ENCODE measurements at places on chromosomes 7 and 10.

DNA sequence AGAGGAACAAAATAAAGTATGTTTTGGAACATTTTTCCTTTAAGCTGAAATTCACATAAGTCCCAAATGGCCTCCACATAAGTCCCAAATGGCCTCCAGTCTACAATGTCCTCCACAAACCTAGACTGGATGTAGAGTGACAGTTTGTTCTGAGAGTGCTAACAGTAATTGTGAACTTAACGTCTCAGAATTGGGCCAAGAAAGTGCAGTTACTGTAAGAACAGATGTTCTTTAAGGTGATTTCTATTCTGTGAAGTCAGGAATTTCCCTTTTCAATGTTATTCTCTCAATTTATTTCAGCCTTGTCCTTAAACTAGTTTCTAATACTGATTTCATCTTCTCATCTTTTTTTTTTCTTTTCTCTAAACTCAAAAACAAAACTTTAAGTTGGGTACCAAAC, 188.7 kb upstream of the SEMA3E start:
- no peak for DNase-seq

GRCh38 chr10:57692255-57692980, 575.3 kb downstream of the IPMK start:
- DNase-seq, result no peak

- no peak for DNase-seq
Measured at GRCh38 chr7:156397249-156397648, 243.3 kb upstream of the RNF32 start.

- DNase-seq, result no peak
Measured at GRCh38 chr7:148058092-148058491, 532.5 kb upstream of the C7orf33 start.

DNA sequence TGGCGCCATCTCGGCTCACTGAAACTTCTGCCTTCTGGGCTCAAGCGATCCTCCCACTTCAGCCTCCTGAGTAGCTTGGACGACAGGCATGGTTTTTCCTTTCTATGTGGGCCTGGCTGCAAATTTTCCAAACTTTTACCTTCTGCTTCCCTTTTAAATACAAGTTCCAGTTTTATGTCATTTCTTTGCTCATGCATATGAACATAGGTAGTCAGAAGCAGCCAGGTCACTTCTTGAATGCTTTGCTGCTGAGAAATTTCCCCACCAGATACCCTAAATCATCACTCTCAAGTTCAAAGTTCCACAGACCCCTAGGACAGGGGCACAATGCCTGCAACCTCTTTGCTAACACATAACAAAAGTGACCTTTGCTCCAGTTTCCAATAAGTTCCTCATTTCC, 21.6 kb upstream of the RPEL1 start:
- peak; percentile 54 for DNase-seq

DNA sequence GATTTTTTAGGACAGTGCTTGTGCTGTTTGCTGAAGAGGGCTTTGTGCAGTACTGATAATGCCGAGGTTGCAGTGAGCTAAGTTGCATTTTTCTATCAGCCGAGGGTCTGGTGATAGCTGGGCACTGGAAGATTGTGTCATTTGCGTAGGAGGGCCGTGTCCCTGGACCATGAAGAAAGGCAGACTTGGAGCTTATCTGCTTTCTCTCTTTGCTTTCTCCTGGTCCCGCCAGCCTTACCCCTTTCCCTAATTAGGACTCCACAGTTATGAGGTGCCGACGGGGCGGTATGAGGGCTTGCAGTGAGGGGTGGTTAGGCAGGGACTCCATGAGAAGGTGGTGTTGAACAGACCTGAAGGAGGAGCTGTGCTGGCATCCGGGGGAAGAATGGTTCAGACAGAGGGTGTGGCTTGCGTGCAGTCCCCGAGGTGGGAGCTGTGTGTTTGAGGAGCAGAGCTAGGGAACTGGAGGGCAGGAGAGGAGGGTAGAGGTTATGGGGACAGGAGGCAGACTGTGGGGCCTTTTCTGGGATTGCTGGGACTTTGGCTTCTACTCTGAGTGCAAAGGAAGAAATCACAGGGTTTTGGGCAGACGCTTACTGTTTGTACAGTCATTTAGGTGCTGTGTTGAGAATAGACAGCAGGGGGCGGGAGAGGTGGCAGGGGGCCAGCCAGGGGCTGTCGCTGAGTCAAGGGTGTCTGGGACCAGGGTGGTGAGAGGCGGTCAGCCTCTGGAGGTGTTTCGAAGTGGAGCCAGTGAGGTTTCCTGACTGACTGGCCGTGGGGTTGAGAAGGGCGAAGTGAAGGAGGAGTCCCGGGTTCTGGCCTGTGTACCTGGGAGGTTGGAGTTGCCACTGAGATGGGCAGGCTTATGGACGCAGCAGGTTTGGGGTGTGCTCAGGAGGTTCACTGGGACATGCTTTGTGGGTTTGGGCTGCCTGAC, 43.4 kb downstream of the PRF1 start:
- peak; percentile 19 for DNase-seq

GRCh38 chr10:969473-970150, 18.6 kb upstream of the GTPBP4 start:
- DNase-seq, result no peak

GRCh38 chr10:112613620-112614019, 166.6 kb downstream of the VTI1A start:
- no peak for DNase-seq

- peak; percentile 43 for DNase-seq
Measured at GRCh38 chr7:70710011-70710480, 421.9 kb upstream of the GALNT17 start.

DNA sequence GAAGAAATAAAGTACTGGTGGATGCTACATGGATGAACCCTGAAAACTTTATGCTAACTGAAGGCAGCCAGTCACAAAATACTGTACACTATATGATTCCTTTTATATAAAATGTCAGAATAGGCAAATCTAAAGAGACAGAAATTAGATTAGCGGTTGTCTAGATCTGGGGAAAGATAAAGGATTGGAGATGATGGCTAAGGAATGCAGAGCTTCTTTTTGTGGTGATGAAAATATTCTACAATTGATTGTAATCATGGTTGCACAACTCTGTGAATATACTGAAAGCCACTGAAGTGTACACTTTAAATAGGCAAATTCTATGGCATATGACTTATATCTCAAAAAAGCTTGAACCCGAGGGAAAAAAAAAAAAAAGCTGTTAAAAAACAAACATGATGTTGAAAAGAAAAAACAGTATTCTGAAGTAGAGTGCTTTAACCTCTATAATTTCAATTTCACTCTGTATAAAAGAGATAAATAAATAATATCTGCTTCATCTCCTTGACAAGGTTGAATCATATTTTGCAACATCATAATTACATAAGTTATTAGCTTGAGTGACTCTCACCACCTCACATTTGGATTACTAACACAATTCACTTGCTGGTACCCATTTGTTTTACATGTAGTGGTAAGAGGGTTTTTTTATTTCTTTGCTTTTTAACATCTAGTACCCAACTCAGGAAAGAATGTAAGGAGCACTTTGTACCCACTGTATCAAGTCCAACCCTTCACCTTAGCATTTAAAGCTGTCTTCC, 2.8 kb upstream of the GNAI1 start:
- DNase-seq, result no peak

GRCh38 chr10:127937915-127938463, 31.1 kb downstream of the PTPRE start:
- DNase-seq, result no peak

- no peak for DNase-seq
Measured at GRCh38 chr7:24601600-24601999, 28.3 kb downstream of the PALS2 start.

GRCh38 chr10:21343087-21343486, 182.4 kb downstream of the SKIDA1 start:
- no peak for DNase-seq

GRCh38 chr10:70480239-70480861, 1.8 kb downstream of the PALD1 start:
- no peak for DNase-seq

DNA sequence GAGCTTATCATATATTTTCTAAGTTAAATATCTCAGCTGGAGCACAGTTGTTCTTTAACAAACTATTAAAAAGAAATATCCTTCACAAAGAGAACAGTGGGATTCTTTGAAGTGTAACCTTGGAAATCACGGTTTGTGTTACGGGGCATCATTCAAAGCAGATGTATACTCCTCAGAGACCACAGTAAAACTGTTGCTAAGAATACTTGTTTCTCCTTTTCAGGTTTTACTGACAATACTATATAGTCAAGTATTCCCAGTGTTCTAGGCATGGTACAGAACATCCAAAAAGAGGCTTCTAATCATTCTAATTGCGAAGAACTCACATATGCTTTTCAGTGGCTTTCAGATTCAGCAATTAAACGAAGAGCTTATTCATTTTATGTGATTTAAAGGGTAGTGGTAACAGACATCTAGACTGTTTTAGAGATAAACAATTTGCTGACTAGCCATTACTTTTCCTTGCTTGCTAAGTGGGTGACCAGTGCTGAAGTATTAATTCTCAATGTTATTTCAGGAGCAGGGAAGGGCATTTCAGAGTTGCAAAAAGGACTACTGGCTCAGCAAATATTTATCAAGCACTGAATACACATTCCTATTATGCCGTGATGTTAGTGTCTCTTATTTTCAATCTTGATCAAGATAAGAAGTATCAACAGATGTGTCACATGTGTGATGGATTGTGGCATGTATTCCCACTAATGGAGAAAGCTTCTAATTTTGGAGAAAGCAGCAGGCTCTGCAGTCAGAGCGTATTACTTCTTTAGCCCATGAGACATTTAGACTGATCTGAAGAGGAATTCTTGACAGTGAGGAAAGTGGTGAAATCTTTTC, 236.8 kb downstream of the RNLS start:
- DNase-seq, result no peak

- DNase-seq, result no peak
Measured at GRCh38 chr7:95951531-95951930, 179.2 kb downstream of the DYNC1I1 start.

GRCh38 chr10:27503498-27504006, 552 bp upstream of the RAB18 start:
- no peak for DNase-seq

GRCh38 chr10:126722726-126723125, 52.2 kb upstream of the C10orf90 start:
- DNase-seq, result no peak

DNA sequence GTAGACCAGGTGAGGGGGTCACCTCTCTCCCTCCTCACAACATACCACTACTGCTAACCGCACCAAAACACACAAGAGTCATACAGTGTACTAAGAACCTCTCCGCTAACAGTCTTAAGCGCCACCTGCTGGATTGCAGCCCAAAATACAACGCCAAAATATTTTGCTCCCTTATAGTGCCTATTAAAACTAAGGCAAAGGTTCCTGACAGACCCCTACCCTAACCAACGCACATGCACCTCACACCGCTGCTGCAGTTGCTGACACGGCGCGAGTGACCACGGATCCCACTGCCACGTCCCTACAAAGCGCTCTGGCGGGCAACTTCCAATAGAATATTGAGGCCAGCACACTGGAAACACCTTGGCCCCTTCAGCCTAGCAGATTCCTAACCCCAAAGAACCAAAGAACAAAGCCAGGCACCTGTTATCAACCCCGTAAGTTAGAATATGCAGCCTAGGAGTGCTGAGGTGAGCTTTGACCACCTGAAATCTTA, 563.6 kb upstream of the SEMA3D start:
- DNase-seq, result peak; percentile 33

DNA sequence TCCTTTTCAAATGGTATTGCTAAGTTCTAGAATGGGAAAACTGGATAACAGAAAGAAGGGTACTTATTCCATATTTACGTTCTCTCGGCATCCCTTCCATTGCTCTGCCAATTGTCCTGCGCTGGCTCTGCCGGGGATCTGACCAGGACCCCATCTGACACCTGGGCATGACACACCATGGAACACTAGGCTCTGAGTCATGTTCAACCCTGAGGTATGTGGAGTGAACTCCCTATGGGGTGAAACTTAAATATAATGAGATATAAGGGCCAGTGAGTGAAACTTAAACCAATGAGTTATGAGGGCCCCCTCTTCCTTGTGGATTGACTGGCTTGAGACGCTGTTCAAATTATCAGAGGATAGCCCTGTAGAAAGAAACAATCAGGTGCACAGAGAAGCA, 55.1 kb upstream of the ZEB1 start:
- no peak for DNase-seq

DNA sequence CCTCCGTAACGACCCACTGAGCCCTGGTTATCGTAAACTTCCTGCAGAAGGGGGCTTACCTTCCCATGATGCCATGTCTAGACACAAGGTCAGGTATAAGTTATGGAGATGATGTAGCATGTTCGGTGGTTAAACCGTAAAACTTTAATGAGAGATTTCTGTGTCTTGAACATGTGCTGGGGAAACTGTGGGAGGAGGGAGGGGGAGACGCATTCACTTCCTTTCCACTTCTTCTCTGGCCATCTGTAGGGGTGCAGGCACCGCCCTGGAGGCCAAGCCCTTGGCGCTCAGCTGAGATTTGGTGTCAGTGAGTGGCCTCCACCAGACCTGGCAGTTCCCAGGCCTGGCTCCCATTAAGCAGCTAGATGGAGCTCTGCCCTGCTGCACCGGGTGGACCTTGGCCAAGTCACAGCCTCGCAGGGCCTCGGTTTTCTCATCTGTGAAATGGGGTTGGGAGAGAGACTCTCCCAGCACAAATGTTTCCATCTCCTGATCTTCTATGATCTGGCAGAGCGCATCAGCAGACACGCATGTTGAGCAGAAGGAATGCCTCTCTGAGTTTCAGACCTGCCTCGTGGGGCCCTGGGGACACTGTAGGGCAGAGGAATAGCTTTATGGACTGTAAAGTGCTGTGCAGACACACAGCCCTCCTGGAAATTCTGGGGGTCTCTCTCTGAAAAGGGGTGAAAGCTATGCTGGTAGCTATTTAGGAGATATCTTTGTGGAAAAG, 106.0 kb downstream of the COL26A1 start:
- DNase-seq, result no peak

DNA sequence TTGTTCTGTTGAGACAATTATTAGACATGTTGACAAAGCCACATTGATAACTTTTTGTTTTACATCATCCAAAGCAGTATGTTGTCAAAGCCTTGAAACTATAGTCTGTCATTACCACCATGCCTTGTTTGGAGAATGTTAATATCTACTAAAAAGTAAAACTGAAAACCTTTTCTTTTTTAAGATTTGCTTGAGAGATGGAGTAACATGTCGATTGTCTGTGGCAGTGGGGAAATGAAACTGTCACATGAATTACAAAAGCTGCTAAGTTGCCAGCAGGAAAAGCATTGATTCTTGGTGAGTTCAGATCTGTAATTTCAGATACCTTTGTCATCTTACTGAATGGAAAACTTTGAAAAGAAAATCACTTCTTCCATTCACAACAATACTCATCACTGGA, 69.1 kb downstream of the TFPI2 start:
- DNase-seq, result peak; percentile 5

GRCh38 chr10:69807122-69807521, 5.4 kb downstream of the COL13A1 start:
- DNase-seq, result no peak

DNA sequence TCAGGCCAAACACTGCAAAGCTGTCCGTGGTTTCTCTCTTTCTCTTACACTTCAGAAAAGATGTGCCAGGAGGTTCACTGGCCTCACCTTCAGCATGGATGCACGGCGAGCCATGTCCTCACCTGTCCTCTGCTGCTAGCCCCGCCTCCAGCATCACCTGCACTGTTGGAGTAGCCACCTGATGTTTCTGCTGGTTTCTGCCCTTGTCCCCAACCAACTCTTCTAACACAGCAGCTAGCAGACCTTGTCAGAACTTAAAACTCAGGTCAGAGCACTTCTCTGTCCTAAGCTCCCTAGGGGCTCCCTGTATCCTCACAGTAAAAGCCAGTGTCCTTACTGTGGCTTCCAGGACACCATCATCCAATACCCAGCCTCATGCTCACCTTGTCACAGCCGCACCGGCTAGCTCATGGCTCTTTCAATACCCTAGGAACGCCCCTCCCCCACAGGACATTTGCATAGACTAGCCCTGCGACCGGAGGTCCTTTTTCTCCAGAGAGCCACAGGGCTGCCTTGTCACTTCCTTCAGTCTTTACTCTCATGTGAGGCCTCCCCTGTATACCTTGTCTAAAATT, 15.2 kb downstream of the PALD1 start:
- DNase-seq, result peak; percentile 64

Data from MV-4-11 (cell line).